ENCODE measurements at places on chromosomes 12 and 14.

GRCh38 chr12:113891167-113891692 lies 74.9 kb downstream of the RBM19 start:
- DNase-seq, result no peak

GRCh38 chr12:41277946-41278267 lies 89.8 kb downstream of the PDZRN4 start:
- DNase-seq, result no peak

GRCh38 chr12:45231515-45232145 lies 15.7 kb downstream of the ANO6 start:
- no peak for DNase-seq

GRCh38 chr14:26394150-26394810 lies 203.6 kb downstream of the NOVA1 start:
- DNase-seq, result no peak

DNA sequence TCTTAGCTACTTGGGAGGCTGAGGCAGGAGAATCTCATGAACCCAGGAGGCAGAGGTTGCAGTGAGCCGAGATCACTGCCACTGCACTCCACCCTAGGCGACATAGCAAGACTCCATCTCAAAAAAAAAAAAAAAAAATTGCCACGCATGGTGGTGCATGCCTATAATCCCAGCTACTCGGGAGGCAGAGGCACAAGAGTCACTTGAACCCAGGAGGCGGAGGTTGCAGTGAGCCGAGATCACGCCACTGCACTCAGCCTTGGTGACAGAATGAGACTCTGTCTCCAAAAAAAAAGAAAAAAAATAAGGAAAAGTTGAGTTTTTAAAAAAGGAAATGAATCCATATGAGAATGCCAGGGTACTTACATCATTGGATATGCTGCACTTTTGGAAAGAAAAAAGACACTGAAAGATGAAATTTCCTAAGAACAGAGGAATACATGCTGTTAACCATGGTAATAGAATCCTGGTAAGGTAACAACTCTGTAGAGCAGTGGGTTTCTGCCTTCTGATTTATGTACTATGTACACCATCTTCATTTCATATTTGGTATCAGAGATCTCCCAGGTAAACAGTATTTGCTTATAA lies 222.7 kb downstream of the ERC1 start:
- no peak for DNase-seq

GRCh38 chr12:68109444-68110217 lies 49.9 kb downstream of the IFNG start:
- DNase-seq, result no peak

DNA sequence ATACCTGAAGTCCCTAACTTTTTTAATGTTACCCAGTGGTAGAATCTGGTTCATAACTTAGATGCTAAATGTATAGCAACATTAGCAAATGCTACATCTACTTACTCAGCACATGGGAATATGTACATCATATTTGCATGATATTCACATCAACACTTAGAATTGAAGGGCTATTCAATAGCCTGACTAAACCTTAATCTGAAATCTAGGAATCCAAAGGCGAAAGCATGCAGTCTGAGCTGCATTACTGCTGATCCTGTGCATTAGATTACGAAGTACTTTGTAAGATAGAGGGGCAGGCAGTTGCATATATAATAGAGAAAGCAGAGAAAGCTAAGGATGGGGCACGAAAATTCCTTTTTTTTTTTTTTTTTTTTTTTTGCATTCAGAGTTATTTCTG lies 40.4 kb downstream of the SLC38A4 start:
- DNase-seq, result no peak

DNA sequence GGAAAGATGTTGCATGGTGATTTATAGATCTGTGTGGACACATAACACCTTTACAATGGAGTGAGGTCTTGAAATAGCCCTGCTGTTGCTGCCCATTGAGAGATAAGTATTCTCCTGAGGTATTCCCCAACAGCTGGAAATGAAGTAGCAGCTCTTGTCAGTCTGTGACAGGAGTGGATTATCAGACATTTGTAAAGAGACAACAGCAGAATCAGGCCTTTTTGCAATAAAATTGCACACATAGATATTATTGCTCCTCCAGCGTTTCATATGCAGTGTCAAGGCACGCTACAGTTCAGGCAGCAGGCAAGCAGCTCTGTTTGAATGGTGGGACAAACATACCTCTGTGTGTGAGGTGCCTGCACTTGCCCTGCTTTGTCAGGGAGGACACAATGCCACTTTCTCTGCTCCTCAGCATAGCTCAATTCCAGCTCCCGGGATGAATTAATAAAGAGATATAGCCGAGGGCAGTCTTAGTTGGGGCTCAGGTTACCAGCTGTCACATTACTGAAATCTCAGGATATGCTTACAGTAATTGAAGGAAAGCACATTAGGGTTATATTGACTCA lies 49.4 kb downstream of the BICD1 start:
- no peak for DNase-seq

- no peak for DNase-seq
Measured at GRCh38 chr12:17278946-17279345, 673.0 kb upstream of the LMO3 start.

- DNase-seq, result no peak
Measured at GRCh38 chr12:114579389-114579788, 104.6 kb downstream of the TBX3 start.

Measured in activated B cell treated with CpG ODN at 0.5 μM for 24 hours (primary cell).